Anterior cingulate cortex (tissue), 58 donors: ENCODE measurements at places on chromosomes 4 and X.

GRCh38 chr4:113750296-113750695 lies 11.2 kb downstream of the CAMK2D start:
- no peak for DNase-seq

- DNase-seq, result no peak
Observed at GRCh38 chr4:27178061-27178460, 317.4 kb downstream of the STIM2 start.

- no peak for DNase-seq
Observed at GRCh38 chrX:49925176-49925575, 2.8 kb downstream of the CLCN5 start.

DNA sequence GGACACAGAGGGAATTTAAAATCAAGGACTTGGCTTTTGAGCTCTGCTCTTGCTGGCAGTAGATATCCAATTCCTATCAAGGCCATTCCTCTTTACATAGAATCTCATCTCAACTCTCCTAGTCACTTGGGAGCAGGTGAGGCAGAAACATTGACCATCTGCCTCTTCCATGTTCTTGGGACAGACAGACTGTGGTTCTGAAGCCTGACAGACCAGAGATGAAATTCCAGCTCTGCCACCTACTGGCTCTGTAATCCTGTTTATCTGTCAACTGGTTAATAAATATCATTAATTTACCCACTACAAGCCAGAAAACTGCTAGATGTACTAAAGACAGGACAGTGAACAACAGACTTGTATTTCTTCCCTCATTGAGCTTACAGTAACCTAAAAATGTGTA lies 300.8 kb downstream of the ADGRL3 start:
- peak; percentile 3 for DNase-seq

DNA sequence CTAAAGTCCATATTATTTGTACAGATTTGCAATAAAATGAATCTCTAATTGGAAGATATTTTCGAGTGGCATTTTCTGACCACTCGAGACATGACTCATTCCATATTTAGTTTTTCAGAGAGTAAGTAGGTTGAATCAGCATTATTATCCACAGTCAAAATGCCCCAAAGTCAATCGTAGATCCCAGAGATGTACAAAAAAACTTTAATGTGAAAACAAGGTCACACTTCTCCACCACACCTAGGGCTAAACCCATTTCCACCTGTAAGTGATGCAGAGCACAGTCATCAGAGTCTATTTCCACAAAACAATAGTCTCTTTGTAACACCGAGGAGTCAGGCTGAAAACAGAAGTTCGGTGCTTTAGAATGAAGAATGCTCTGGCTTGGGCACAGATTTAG lies 117.1 kb upstream of the TENM3 start:
- DNase-seq, result no peak

DNA sequence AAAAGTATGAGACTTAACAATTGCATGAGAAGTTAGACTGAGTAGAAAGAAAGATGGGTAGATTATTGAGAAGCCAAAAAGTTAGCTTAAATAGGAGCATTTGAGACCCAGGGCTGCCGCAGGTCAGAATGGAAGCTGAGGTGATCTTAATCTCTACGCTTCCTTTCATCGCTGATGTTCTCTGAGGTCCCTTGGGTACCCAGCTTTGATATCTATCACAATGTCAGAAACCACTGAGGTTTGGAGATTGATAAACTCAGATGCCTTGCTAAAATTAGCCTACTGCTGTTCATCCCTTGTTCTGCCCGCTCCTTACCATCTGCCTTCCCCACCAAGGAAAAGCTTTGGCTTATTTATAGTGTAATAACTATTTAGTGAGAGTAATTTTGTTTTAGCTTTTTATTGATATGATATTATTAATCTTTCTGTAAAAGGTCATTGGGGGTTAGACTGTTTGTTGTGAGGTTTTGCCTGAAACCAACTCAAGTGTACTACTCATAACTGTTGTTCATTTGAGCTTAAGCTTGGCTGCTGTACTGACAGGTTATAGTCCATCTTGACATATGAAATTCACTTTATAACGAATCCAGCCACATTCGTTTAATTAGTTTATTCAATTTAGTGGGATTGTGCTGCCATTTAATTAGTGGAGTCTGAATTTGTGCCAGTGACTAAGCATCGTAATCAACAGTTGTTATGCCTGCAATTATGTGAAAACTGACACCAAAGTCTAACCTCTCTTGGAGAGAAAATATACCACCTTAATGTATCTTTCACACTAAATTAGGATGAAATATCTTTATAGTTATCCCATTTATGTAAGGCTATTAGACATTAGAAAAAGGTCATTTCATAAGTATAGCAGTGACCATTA lies 15.1 kb downstream of the MCUB start:
- no peak for DNase-seq

DNA sequence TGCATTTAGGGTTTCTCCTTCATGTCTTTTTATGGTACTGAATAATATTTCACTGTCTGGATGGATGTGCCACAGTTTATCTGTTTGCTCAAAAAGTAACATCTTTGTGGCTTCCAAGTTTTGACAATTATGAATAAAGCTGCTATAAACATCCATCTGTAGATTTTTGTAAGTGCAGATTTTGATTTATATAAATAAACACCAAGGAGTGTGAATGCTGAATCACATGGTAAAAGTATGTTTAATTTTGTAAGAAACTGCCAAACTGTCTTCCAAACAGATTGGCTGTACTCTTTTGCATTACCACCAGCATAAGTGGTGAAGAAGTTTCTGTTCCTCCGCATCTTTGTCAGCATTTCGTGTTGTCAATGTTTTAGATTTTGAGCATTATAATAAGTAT lies 158.7 kb upstream of the GIMD1 start:
- no peak for DNase-seq

DNA sequence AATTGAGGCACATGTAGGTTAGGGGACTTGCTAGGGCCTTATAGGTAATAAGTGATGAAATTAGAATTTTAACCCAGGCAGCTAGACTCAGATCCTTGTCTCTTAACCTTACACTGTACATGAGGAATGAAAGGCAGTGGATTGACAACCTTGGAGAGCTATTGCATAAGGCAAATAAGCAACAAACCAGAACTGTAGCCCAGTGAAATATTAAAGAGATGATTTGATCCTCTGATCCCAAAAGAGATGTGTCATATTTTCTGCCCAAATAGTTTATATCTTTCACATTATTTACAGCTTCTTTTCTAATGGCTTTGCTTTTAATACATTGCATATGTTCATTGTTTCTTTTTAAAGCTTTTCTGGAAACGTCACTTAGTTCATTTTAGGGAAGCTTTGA lies 252.6 kb downstream of the ANK2 start:
- DNase-seq, result no peak
